ENCODE measurements at places on chromosomes 1 and 21. TPM values are rescaled to one million over a fixed set of nuclear protein-coding genes. Genes with fewer than 3 reads are reported as not detected.

The UBE2U gene
- total RNA-seq, result not detected

The RBP7 gene
- total RNA-seq, result not detected

The PDPN gene
- total RNA-seq, result not detected

The LDLRAP1 gene
- total RNA-seq, result 64.4 TPM

The AMY1C gene
- not detected for total RNA-seq

The CYP4Z1 gene
- total RNA-seq, result not detected
